ENCODE measurements at places on chromosomes 5 and 9.

GRCh38 chr5:164301708-164302107 is 796.3 kb downstream of the MAT2B start:
- DNase-seq = no peak

- DNase-seq = peak; percentile 9
These were observed 12.3 kb downstream of the IFNA21 start for GRCh38 chr9:21154018-21154608.

- no peak for DNase-seq
These were observed 103.3 kb upstream of the FSTL4 start for GRCh38 chr5:133715616-133716015.

DNA sequence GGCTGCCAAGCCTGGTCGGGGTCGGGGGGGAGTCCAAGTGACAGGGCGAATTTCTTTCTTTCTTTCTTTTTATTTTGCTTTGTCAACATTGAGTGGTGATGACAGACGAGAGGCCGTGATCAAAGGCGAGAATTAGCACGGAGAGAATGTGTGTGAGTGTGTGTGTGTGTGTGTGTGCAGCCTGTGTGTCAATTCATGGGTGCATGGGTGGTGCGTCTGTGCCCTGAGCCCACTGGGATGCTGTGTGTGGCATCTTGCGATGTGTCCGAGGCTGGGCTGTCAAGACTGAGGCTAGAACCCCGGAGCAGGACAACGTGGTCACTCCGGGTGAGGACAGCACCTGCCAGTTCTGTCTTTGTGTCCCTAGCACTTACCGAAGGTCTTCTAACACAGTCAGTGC is 4.7 kb upstream of the FIBCD1 start:
- no peak for DNase-seq

DNA sequence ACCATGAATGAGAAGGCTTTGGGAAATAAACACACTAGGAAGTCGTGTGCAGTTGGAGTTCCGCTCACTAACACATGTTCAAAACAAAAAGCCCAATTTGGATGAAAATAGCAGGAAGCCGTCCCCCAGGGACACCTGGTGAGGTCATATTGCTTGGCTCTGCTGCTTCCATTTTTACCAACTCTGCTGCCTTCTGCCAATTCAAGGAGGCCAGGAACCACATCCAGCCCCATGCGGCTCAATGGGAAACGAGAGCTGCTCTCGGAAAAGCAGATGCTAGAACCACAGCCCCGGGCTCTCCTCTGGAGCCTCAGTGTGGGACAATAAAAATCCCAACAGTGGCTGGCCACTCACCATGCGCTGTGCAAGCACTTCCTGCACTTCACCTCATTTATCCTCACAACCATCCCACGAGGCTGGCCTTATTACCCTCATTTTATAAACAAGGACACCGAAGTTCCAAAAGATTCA is 13.4 kb downstream of the ADAM19 start:
- DNase-seq = peak; percentile 76

- DNase-seq = peak; percentile 69
These were observed 36.5 kb downstream of the PALM2AKAP2 start for GRCh38 chr9:109816490-109816889.

DNA sequence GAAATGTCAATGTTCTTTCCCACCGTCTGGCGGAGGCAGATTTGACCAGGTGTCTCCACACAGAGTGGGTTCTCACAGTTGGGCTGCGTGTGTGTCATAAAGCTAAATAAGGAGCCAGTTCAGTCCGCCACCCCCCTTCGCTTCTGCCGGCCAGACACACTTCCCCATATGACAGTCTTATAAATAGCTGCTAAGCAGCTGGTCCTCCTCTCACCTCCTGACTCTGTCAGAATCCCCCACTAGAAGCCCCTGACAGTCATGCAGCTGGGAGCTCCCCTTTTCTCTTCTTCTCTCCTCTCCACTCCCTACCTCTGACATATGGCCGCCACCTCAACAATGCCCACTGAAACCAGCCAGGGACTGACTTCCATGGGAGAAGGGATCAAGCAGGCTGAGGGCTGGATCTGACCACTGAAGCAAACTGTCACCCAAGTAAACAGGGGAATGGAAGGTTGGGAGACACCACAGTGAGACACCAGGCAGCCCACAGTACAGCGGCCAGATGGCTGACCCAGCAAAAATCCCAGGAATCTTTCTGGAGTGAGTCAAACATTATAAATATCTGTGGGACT is 141.9 kb upstream of the EFNA5 start:
- DNase-seq = no peak

- DNase-seq = peak; percentile 83
These were observed 21.5 kb downstream of the C9orf57 start for GRCh38 chr9:72038890-72039410.

- DNase-seq = no peak
These were observed 152.0 kb downstream of the PRR16 start for GRCh38 chr5:120615967-120616645.

DNA sequence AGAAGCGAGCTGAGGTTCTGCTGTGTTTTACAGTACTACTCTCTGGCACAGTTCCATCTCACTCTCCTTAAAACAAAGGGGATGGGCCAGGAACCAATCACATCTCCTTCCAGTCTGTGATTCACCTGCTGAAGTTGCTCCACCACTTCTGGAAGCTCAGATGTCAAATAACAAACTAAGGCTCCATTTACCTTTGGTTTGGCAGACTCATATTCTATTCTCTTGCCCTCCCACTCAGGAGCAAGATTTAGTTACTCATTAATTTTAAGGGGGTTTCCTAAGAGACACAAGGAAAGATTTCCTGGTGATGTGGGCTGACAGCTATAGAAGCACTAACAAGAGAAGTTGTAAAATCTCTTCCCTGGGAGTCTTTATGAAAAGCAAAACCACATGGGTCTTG is 37.8 kb upstream of the KIF2A start:
- DNase-seq = no peak

DNA sequence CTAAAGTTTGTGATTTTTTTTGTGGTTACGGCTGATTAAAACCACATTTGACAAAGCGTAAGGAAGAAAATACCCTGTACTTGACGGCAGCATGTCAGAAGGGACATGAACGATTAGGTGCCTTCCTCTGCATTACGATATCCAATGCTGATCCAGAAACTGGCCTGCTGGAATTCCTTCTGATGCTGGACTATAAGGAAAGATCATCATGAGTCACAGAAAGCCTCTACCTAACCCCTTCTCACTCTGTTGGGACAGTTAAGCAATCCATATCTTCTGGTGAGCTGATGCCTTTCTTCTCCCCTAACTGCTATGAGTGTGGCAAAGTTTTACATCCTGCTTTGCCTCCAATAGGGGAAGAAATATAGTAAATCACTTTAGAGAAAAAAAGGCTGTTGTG is 78.4 kb upstream of the PAPPA start:
- DNase-seq = no peak

DNA sequence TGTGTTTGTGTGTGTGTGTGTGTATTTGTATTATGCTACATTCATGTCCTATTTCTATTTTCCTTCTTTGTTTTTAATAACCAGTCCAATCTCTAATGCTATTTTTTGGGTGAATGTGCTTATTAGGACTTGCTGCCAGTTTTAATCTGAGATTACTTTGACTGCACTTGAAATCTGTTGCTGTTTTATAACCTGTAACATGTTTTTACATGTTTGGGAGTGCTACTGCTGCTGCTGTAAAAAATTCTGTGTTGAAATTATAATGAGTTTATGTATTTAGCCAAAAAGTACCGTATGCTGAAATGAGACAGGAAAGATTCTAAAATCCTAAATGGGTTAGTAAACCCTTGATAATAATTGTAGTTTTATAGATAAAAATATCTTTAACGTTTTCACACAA is 104.7 kb upstream of the SSBP2 start:
- DNase-seq = no peak

- DNase-seq = no peak
These were observed 57.6 kb downstream of the NLN start for GRCh38 chr5:65779643-65780042.

DNA sequence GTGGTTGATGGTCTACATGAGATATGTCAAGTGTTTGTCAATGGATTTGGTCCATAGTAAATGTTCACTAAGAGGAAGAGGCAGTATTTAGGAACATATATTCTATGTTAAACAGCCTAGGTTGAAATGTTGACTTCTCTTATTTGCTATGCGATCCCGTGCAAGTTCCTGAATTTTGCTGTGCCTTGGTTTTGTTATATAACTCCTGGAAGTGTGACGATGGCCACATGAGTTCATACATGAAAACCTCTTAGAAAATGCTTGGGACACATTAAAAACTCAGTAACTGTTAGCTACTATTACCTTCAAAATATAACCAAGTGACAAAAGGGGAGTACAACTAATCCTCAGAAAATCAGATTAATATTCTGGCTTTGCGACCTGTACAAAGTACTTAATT is 21.9 kb upstream of the FBXW2 start:
- DNase-seq = no peak

DNA sequence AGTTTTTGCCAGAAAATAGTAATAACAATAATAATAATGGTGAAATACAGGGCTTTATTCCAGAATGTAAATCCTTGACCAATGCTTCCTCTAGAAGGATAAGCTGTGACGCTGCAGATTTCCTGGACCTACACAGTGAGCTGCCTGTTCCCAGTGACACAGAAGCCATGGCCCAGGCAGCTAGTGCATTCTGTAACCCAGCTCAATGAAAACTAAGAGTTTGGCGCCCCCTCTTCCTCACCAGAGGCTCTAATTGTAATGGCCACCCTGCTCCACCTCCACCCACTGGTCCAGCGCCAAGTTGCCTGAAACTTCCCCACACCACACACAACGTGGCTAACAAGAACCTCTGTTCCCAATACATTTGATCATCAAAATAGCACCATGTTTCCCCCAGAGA is 248.1 kb downstream of the CETN3 start:
- peak; percentile 10 for DNase-seq

GRCh38 chr9:76827296-76828080 is 63.2 kb downstream of the PCA3 start:
- DNase-seq = no peak

- DNase-seq = no peak
These were observed 9.7 kb downstream of the SCAI start for GRCh38 chr9:125133403-125134329.

GRCh38 chr5:74943905-74944304 is 77.7 kb upstream of the FAM169A start:
- no peak for DNase-seq

GRCh38 chr9:84748112-84748511 is 78.6 kb downstream of the NTRK2 start:
- no peak for DNase-seq

DNA sequence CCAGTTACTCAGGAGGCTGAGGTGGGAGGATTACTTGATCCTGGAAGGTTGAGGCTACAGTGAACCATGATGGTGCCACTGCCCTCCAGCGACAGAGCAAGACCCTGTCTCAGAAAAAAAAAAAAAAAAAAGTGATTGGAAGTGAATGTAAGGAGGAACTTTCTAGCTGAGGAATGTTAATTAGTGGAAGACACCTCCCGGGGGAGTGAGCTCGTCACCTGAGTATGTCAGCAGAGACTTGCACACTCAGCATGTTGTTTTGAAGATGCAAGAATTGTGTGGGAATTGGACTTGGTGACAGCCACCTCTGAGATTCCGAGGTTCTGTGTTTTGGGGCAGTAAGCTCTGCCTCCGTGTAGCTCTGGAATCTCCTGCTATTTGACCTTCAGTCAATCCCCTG is 3.6 kb downstream of the SYNPO start:
- DNase-seq = no peak

DNA sequence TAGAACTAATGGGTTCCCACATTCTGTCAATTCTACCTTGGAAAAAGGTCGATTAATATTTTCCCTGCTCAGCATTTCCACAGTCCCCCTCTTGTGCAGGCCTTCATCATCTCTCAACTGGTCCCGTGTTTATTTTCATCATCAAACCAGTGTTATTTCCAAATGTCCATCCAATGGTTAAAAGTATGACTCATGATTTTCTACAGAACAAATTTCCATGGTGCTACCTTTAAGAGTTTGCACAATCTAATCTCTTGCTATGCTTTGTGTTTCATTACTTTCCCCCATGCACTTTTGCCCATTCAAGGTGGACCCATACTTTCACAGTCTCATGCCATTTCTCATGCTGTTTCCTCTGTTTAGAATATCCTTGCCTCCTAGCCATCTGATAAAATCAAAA is 143.7 kb downstream of the CCDC192 start:
- no peak for DNase-seq

DNA sequence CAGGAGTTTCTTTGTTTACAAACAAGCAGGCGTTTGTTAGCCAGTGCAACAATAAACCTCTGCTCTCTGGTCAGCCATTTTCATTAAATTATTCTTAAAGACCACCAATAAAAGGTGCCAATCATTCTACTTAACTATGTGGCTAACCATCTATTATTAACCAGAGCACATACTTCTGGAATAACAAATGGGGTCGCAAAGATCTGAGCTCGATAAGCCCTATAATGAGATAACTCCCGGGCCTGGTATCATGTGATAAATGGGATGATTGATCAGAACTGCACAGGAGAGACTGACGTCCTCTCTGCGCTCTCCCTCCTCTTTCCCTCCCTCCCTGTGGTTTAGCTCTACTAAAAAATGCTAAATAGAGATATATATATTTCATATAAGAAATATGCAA is 488.2 kb downstream of the NTRK2 start:
- DNase-seq = no peak

DNA sequence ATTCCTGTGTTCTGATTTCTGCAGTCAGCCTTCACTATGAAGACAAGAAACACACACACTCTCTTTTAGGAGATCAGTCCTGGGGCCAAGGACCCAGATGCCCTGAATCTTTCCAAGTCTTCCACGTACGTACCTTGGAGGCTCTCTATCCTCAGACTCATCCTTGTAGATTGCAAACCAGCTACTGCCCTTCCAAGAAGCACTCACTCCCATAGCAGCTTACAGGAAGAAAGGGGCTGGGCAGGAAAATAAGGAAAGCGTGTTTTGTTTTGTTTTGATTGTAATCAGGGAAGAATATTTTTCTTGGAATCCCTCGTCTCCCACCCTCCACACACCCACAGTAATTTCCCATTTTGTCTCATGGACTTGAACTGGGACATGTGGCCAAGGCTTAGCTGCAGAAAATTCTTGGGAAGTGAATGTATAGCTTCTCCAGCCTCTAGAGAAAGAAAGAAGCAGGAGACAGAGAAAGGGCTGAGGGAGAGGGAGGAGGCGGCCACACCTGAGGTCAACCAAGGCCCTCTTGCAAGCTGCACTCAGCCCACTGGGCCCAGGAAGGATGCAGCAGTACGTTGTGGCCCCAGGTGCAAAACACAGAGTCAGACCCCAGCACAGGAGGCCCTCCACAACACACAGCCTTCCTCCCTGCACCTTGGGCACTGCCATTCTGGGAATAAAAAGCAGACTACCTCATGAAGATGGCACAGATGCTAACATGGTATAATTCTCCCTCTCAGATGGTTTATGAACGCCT is 29.9 kb downstream of the IRX2 start:
- DNase-seq = no peak

DNA sequence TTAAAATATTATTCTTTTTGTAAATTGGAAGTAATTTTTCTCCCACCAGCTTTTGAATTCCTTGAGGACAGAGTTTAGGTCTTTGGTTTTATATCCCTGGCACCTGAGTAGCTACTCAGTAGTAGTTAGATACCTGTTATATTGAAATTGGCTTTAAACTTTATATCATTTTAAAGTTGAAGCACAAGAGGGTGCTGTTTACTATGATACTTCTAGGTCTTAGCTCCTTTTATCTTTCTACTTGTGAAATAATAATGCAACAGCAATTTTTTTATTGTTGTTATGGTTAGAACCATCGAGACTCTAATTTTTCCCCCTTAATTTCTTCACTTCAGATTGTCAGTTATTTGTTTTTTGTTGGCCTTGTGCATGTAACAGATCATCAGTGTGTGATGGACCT is 46.3 kb downstream of the AP3S1 start:
- peak; percentile 6 for DNase-seq

- DNase-seq = peak; percentile 69
These were observed 120.1 kb upstream of the LPAR1 start for GRCh38 chr9:111158363-111158762.

GRCh38 chr5:141441571-141442170 is 11.4 kb downstream of the PCDHGA12 start:
- no peak for DNase-seq
